Stimulated activated CD8-positive, alpha-beta memory T cell treated with anti-CD3 and anti-CD28 coated beads, Interleukin-4, amount 100 ng/mL, for 4 hours (primary cell): ENCODE measurements at places on chromosomes 7 and 10.

DNA sequence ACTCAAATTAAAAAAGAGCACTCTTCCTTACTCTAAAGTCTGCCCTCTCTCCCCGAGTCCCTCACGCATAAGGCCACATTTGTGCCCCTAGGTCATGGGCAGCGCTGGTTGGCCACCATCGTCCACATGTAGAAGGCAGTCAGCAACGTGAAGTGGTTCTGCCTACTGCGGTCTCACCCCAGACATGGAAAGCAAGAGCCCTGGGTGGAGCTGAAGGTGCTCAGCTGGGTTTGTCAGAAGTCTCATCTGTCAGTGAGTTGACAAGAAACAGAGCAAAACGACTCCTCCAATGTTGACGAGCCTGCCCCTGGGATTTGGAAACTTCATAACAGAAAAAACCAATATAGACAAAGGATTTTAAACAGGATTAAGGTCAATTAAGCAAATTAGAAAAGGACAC is 192.3 kb upstream of the PRSS58 start:
- no peak for DNase-seq

DNA sequence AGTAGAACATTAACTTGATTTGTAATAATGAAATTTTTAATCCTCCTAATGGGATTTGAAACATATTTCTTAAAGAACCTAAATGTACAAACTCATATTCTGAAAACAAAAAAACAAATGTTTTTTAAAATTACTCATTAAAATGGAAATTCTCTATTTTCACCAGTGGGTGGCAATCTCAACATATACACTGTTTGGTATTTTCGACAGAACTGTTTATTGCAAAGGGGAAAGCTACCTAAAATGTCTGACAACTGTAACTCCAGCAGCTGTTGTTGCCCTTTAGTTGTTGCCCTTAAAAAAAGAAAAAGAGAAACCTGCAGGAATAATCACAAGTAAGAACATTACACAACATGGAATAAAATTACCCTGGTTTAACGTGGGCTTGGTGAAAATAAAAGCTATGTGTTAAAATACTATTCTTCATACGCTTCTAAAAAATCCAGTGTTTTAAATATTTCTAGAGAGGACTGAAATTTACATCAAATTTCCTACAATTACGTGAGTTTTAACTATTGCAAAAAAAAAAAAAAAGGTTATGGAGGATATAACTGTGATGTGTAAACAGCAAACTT is 54.5 kb downstream of the COL1A2 start:
- no peak for DNase-seq

GRCh38 chr10:46234431-46235060 is 52.3 kb upstream of the ANTXRL start:
- no peak for DNase-seq

GRCh38 chr7:105611856-105612775 is 30.8 kb upstream of the EFCAB10 start:
- DNase-seq, result no peak
